Small intestine (tissue), 16 donors: ENCODE measurements at places on chromosomes 13 and 19. TPM values are rescaled to one million over a fixed set of nuclear protein-coding genes. Genes with fewer than 3 reads are reported as not detected.

GRCh38 chr13:44207476-44207875 is 166.1 kb upstream of the SERP2 start:
- no peak for DNase-seq

DNA sequence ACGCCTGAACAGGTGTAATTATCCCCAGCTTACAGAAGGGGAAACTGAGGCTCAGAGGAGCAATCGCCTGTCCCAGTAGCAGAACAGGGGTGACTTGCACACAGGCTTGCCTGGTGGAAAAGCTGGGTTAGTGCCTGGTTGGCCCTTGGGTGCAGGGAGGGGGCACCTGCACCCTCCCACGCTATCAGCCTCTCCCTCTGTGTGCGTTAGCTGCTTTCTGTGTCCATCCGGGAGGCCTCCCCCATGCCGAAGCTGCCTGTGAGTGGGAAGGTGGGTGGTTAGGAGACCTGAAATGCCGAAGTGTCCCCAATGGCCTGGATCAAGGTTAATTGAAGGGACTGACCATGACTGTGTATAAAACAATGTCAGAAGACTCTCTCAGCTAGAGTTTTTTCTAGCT is 295.0 kb downstream of the ZNF536 start:
- no peak for DNase-seq

DNA sequence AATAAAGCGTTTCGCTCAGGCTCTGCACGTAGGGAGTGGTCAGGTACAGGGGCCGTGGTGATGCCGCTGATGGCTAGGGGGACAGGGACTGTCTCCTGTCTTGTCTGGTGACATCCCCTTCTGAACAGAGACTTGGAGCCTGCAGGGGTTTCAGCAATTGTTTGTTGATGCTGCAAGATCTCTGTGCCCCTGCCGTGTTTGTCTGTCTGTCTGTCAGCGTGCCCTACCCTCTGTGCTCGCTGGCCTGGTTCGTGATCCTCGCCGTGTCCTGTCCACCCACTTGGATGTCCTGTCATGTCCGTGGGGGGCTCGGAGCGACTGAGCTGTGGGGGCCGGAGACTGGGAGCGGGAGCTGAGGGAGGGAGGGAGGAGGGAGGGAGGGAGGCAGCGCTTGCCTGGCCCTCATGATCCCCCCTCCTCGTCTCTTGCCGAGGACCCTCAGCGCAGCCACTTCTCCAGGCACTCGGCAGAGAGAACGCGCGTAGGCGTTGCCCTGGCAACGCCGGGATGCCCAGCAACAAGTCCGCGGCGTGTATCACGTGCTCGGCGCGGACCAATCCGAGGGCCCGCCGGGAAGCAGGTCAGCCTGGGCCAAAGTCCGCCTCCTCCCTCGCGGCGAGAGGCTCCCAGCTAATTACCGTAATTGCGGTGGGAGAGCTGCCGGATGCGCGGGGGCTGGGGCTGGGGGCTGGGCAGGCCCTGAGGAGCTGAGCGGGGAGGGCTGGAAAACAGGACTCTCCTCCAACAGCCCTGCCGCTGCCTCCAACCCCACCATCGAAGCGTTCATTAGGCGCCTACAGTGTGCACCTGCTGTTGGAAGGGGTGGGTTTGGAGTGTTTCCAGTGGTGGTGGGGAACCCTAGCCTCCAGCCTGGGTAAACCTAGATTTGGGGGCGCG is 31.9 kb upstream of the FEM1A start:
- peak; percentile 99 for DNase-seq

DNA sequence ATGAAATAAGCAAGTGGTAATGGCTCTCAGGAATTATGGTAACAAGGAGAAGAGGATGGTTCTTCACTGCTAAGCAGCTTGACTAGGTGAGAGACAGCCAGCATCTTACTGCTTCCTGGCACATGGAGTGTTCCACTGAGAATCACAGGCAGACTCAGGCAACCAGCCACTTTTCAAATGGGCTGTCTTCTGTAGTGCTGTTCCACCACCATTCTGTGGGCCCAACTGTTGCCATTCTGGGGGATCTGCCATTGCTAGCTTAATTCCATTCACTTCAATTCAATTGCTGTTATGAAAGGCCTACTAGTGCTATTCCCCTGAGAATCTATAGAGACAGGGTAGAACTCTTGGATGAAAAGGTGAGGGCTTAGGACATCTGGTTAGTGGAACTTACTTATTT is 341.9 kb downstream of the KCNRG start:
- DNase-seq, result no peak

DNA sequence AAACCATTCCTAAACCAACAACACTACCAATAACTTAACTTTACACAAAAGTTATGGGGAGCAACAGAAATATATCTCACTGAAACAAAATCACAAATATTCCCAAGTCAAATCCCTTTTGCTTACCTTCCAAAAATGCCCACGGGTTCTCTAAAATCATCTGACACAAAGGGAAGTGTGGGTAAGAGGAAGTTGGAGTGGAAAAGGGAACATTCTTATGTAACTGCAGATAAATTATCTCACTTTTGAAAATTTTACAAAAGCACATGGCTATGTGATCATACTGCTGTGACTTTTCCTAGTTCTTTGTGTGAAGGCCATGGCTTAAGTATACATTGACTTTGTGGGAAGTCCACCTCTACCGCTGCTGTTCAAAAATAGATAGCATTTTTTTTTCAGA is 350.5 kb downstream of the GPC6 start:
- DNase-seq, result no peak

DNA sequence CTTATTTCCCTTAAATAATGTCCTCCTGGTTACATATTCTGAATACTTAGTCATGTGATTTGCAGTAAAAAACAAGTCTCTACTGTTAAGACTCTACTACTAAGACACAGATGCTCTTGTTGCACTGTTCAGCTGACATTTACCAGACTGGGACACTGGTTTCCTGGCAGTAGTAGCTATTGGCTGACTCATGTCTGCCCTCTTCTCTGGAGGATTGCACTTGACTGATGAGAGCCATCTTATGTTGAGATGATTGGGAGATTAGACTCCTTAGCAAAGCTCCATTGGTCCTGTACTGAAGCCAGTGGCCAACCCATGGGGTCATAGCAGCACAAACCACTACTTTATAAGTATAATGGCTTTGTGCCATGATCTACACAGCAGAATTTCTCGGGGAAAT is 1672.6 kb upstream of the PCDH20 start:
- DNase-seq, result no peak

GRCh38 chr19:48872884-48873475 is 759 bp downstream of the PPP1R15A start:
- DNase-seq, result peak; percentile 95

- DNase-seq, result peak; percentile 60
Observed at GRCh38 chr13:75458696-75459422, 23.1 kb downstream of the TBC1D4 start.

- peak; percentile 97 for DNase-seq
Observed at GRCh38 chr19:12064590-12065538, at the start of gene ZNF844. Gene ZNF844 (plus strand): TSS chr19:12064731. CDS start chr19:12064874, 143 bp downstream.

DNA sequence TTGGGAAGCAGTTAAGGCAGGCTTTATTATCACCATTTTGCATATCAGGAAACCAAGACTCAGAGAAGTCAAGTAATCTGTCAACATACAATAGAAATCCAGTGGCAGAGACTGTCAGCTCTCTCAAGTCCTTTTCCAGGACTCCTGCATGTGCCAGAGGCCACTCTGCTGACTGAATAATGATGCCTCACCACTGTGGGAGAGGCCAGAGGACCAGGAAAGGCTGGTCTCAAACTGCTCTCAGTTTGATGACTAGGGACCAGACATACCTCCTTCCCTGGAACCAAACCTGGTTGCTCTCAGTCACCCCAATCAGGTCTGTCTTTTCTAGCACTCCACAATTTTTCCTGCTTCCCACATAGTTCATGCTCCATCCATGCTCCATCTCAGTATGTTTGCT is 8.0 kb downstream of the RNASEH2B start:
- no peak for DNase-seq

GRCh38 chr13:107977071-107977574 is 238.2 kb downstream of the LIG4 start:
- DNase-seq, result no peak

Gene KRTDAP
- polyA plus RNA-seq, result 0.37 TPM

GRCh38 chr19:19860756-19861390 is 4.8 kb upstream of the ZNF253 start:
- DNase-seq, result no peak

Gene SHISA7
- 0.12 TPM for polyA plus RNA-seq

GRCh38 chr19:15184776-15185175 is 16.0 kb downstream of the NOTCH3 start:
- no peak for DNase-seq

Gene SAMD1
- 45.4 TPM for polyA plus RNA-seq

- no peak for DNase-seq
Observed at GRCh38 chr19:31516756-31517155, 167.5 kb upstream of the TSHZ3 start.

DNA sequence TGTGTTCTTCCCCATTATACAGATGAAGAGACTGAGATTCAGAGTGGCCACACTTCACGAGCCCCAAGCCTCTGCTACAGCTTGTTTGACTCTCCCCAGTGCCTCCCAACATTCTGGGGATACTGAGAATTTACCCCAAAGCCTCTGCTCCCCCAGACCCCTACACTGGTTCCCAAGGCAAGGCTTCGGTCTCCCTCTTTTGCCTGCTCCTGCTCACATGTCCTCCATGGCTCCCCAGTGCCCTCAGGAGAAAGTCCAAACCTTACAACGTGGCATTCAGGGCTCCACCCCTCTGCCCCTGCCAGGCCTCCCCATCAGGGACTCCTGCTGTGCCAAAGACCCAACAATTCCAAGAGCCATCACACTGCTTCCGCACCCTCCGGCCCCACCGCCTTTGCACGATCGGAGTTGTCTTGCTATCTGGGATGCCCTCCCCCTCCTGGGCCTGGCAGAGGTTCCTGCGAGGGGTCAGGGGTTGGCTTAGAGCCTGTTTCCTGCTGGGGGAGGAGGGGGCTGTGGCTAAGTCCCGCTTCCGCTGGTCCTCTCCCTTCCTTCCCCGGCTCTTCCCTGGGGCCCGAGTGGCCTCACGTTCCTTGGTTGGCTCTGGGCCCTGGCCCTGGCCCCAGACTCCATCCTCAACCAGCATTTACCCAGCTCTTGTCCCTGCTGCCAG is 15.4 kb downstream of the GTPBP3 start:
- DNase-seq, result no peak

GRCh38 chr13:46158222-46158621 is 23.8 kb downstream of the LCP1 start:
- DNase-seq, result no peak

- peak; percentile 75 for DNase-seq
Observed at GRCh38 chr13:67224148-67224846, 5.8 kb downstream of the PCDH9 start.

Gene CLEC17A
- not detected for polyA plus RNA-seq

Gene ATP8A2
- 0.79 TPM for polyA plus RNA-seq

DNA sequence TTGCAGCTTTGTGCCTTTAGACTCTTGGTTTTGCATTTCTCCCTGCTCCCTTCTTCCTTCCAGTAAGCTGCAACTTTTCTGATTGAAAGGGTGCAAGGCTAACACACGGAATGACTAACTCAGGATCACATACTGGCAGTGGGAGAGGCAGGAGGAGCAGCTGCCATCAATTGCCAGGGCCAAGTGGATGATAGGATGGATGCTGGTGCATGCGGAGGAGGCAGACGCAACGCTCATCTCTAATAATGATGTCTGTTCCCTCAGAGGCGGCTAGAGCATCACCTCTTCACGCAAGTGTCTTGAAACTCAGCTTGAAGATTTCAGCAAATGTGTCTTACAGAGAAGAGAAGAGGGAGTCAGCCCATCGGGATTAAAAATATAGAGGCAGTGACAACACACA is 49.5 kb upstream of the TPM4 start:
- DNase-seq, result no peak

Gene TEX26
- not detected for polyA plus RNA-seq

- DNase-seq, result peak; percentile 37
Observed at GRCh38 chr13:32824675-32825074, 191.5 kb upstream of the KL start.

DNA sequence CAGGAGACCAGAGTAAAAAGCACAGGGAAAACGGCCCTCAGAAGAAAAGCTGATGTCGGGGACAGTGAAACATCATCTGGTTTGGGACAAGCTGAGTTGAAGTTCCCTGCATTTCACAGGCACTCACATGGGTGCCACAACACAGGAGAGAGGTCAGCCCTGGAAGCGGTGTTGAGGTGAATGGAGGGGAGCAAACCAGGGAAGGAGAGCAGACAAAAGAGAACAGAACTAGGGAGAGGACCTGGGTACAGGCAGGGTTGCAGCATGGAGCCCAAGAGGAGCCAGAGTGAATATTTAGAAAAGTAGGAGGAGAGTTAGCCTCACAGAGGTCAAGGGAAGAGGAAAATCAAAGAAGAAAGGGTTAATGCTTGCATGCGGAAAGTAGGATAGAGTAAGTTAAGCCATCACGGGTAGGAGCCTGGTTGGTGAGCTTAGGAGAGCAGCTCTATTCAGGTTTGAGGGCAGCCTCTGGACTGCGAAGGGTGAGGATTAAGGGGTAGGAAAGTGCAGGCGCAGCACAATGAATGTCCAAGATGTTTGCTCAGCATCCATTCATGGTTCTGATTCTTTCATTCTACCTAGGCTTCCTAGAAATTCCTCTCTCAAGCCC is 15.5 kb downstream of the FAM216B start:
- DNase-seq, result no peak

Gene TPTE2
- not detected for polyA plus RNA-seq

Gene RGS9BP
- not detected for polyA plus RNA-seq

DNA sequence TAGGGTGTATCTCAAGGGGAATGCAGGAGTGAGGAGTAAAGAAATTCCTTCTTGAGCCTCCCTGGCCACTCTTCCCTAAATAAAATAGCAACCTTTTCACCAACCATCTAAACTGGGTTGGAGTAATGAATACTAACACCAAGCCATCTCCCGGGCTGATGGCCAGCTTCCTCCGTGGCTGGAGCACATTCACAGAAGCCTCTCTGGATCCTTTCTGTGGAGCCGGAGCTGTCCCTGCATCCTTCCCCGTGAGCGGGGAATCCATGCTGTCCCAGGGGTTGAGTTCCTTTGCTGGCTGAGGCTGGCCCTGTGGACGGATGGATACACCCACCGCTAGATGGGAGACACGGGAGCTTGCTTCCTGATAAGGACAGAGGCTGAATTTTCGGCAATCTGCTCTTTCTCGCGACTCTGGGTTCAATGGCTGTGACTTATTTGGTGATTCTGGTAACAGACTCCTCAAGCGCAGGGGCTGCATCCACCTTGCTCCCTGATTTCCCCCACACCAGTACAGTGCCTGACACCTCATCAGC is 370.3 kb downstream of the ZNF536 start:
- DNase-seq, result no peak

DNA sequence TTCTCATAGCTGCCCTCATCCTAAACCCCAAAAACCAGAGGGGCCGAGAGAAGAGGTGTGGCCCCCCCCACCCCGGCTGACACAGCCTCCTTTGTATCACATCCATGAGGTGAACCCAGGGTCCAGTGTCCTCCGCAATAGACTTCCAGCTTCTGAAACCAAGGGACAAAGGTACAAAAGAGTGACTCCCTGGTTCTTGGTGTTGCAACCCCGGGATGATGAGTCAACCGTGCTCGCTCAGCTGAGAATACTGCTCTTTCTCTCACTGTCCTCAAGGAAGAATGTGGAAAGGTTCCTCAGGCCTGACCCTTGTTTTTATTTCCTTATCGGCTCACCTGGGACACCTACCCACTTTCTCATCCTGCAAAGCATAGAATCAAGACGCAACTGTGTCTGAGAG is 5.5 kb downstream of the SLC15A1 start:
- DNase-seq, result peak; percentile 90
